Neural crest cell (in vitro differentiated cells): ENCODE measurements at places on chromosomes 13 and 19.

DNA sequence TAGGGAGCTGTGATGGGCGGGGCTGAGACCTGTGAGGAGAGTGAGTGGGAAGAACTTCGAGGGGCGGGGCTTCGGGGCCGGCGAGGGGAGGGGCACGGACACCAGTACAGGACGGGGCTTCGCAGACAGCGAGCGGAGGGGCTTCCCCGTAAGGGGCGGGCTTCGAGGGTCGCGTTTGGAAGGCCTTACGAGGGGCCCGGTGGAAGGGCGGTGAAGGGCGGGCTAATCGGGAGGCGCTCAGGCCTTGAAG lies 4.1 kb upstream of the EMP3 start:
- DNase-seq, result peak; percentile 96

DNA sequence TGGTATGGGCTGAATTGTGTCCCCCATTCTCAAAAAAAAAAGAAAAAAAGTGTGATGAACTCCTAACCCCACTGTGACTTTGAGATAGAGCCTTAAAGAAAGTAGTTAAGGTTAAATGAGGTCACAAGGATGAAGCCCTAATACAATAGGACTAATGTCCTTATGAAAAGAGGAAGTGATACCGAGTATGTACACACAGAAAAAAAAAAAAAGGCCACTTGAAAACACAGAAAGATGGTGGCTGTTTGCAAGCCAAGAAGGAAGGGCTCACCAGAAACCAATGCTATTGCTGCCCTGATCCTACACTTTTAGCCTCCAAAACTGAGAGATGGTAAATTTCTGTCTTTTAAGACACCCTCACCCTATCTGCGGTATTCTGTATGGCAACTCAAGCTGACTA lies 955.6 kb downstream of the PCDH17 start:
- DNase-seq, result no peak

- no peak for DNase-seq
These were observed 31.4 kb upstream of the GJB6 start for GRCh38 chr13:20263393-20264044.

GRCh38 chr19:41297628-41298347 lies 12.2 kb upstream of the CCDC97 start:
- no peak for DNase-seq

DNA sequence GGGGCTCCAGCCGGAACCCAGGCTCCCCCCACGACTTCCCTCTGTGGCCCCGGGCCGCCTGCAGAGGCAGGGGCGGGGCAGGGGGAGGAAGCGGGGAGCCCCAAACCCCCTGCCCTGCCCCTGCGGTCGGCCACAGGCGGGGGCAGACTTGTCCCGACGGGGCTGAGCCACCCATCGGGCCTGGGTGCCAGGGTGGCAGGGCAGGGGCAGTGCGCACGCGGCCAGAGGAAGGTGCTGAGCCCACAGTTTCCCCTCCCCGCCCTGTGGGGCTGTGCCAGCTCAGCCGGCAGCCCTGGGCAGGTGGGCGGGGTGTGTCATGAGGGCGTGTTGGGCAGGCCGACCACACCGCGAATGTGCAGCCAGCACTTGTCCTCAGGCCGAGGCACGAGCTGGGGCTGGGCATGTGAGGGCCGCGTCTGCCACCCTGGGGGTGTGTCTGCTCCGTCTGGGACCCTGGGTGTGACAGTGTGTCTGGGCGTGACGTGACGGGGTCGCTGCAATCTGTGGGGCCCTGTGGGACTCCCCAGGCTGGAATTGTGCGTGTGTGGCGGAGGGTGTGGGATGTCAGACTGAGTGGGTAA lies 17.7 kb downstream of the CCDC97 start:
- DNase-seq, result no peak

- no peak for DNase-seq
These were observed 63.8 kb downstream of the CHST8 start for GRCh38 chr19:33685541-33685940.

GRCh38 chr13:62299988-62300387 lies 884.3 kb upstream of the PCDH20 start:
- DNase-seq, result no peak

- DNase-seq, result no peak
These were observed 255.1 kb downstream of the TBC1D4 start for GRCh38 chr13:75226733-75227435.

DNA sequence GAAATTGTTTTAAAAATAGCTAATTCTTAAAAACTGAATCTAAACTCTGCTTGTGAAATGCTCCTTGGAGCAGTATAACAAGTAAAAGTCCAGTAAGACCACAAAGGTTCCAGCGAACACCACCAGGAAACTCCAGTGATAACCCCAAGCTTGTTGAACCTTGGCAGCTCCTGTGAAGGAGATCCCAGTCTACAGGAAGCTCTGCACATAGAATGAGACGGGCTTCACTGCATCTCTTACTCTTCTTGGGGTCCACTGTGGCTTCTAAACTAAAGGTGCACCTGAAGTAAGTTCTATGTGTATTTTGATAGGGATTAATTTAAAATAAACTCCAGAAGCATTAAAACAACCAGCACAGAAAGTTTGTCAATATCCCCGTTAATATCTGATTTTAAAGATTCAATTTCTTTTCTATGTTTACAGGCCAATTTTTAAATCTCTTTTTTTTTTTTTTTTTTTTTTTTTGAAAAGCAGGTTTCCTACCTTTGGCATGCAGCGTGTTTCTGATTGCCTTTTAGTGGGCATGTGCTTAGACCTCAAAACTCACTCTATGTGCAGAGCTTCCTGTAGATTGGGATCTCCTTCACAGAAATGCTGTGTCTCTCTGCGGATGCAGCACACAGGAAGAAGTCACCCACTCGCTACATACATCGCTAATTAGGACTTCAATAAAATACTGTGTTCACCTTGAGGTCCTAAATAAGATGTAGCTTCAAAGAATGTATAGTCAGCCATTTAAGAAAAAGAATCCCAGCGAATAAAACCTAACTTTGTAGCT lies 508.5 kb downstream of the KLF12 start:
- DNase-seq, result no peak

- no peak for DNase-seq
These were observed 27.2 kb upstream of the CBY2 start for GRCh38 chr13:45674908-45675307.

DNA sequence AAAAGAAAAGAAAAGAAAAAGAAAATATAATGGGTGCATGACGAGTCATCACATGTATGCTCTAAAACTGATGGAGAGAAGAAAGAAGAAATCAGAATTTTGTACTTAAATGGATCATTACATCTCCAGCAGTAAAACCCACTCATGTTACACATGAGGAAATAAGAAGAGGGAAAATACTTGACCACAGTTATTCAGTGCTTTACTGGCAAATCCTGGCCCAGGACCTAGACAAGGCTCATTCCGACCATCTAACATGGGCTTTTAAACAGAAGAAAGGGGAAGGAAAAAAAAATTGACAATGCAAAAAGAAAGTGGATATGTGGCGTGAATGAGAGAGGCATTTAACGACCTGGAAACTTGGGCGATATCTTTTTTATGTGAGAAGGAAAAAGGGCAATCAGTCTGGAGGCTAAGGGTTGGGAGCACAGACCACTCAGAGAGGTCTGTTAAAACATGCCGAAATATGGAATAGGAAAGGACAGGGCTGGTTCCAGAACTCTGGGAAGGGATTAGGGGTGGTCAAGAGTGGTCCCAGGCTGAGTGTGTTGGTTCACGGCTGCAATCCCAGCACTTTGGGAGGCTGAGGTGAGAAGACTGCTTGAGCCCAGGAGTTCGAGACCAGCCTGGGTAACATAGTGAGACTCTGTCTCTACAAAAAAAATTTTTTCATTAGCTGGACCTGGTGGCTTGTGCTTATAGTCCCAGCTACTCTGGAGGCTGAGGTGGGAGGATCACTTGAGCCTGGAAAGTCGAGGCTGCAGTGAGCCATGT lies 1.6 kb downstream of the SIGLECL1 start:
- no peak for DNase-seq

GRCh38 chr13:48038761-48039160 lies 1.2 kb downstream of the NUDT15 start:
- DNase-seq, result no peak

DNA sequence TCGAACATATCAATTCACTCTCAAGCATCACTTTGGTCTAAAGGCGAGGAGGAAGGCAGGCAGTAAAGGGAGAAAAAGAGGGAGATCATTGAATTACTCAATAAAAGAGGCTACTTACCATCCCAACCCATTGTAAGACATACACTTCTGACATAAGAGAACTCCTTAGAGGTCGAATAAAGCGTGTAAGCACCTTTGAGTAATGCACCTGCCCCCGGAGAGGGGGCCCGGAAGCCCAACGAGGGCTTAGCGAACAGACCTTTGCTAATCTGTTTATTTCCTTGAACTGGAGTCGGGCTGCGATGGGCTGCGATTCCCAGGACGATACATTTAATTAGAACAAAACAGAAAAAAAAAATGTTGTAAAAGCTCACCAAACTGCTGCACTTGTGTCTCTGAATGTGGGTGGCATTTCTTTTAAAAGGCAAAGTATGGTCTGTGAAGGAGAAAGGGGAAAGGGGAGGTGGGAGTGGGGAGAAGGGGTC lies 3.0 kb downstream of the ZC3H4 start:
- no peak for DNase-seq

DNA sequence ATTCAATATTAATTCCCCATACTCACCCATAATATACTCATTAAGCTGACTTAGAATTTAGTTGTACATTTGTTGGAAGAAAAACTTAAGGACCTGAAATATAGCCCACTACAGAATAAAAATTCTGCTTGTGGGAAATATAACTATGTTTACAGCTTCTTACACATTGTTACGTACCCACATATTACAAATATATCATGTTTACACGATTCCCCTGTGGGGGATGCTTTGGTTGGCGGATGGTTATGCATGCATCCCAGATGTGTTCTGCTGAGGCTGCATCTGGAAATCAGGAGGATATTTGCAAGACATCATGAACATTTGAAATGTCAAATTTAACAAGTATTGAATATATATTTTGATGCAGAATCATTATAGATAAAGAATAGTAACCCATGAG lies 79.5 kb upstream of the KL start:
- DNase-seq, result no peak

- no peak for DNase-seq
These were observed 12.5 kb downstream of the ZNF714 start for GRCh38 chr19:21094347-21095025.

DNA sequence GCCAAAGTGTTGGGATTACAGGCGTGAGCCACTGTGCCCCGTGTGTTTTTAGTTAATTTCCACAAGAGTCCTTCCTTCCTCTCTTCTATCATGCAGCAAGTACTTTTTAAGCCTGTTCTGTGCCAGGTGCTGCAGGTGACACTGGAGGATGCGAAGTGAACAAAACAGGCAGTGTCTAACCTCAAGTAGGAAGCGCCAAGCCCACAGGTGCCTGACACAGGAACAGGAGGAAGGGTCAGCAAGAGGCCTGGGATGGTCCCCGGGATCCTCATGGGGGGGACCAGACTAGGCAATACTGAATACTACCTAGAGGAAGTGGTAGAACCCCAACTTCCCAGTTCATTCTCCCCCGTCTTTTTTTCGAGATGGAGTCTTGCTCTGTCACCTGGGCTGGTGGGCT lies 1.8 kb upstream of the CALR start:
- DNase-seq, result no peak

DNA sequence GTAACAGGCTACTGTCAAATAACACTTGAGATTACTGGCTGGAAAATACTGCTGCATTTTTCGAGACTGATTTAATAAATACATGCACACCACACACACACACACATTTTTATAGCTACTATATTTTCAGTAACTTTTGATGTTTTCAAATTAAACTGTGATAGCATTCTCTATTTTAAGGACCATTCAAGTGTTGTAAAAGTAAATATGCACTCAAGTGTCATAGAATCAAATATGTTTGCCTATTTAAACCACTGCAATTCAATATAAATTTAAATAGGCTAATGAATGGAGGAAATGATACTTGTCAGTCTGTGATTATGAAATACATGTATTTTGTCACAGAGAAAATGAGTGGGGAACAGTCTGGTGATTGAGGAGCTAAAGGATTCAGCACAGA lies 86.7 kb upstream of the TUBA3C start:
- no peak for DNase-seq

DNA sequence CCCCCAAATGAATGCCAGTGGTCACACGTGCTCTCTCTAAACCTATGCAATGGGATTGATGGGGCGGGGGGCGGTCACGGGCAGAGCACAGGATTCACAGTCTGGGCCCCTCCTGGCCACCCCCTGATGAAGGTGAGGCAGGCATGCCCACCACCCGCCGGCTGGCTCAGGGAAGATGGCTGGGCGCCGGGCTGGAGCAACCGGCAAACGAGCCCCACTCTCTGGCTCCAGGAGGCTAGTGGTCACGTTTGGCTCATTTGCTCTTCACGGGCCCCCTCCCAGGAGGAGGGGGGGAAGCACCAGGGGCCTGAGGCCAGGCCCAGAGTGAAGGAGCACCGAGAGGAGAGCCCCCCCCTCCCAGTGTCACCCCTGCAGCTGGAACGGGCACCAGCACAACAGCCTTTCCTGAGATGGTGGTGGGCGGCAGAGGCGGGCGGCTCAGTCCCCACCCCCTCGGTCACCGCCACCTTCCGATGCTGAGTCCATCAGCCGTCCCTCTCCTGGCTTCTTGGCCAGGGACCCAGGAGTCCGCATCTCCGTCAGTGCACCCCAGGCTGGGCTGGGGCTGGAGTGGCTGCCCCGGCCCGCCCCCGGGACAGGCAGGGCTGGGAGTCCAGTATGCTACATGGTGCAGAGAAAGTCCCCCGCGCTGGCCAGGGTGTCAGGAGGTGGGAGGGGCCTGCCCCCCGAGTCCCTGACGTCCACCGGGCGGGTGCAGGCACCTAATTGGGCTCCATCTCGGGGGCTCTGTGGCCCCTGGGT lies 9.7 kb downstream of the BBC3 start:
- no peak for DNase-seq
